ENCODE measurements at places on chromosomes 7 and 10. TPM values are rescaled to one million over a fixed set of nuclear protein-coding genes. Genes with fewer than 3 reads are reported as not detected.

DPYSL4 gene
- 16.8 TPM for total RNA-seq

- DNase-seq: no peak
Measured at GRCh38 chr7:38881947-38882684, 26.9 kb downstream of the VPS41 start.

DNA sequence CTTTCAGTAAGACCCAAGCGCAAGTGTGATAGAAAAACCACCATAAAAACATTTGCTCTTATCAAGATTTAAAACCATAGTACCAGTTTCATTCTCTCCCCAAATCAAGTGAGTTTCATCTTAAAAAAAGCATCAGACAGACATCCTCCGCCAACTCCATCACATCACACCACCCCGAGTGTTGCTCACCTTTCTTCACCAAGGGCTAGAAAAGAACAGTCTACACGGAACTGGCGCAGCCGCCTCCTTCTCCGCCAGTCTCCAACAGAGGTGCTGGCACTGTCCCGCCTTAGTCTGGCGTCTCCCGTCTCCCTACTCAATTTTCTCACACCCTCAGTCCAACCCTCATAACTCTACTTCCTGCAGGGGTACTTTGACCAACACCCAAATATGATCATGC lies 46.9 kb upstream of the WIPI2 start:
- no peak for DNase-seq

DNA sequence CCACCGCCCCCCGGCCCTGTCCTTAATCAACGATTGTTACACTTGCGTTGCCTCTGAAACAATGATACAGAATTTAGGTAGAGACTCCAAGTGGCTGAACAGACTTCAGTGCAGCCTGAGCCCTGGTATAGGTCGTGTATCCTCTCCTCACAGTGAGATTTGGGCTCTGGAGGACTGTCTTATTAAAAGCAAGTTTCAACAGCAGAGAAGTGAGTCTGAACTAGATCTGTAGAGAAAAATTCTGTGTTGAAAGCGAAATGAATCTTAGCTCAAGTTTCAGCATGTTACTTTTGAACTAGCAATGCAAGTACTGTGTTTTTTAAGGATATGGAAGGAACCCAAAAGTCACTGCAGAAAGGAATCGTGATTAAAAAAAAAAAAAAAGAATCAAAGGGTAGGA lies 103.1 kb downstream of the HOXA1 start:
- no peak for DNase-seq

GRCh38 chr10:103241262-103242011 lies 4.2 kb upstream of the RPEL1 start:
- no peak for DNase-seq
